ENCODE measurements at places on chromosomes 3 and 15.
A peak's percentile ranks its signal among the peaks of the same experiment; 100 is the strongest.

GRCh38 chr3:184910664-184911063 lies 98.7 kb downstream of the VPS8 start:
- no peaks in the 10 kb centered on the region for H3K27me3 ChIP-seq
- H3K4me3 ChIP-seq = no peak overlapping the region
- no peak overlapping the region for H3K27ac ChIP-seq
- H3K36me3 ChIP-seq = no peaks in the 10 kb centered on the region
- DNase-seq = no peak

GRCh38 chr3:10322352-10322710 lies 1.4 kb upstream of the SEC13 start:
- H3K36me3 ChIP-seq = peaks cover 11% of the 10 kb centered on the region
- peaks cover 16% of the 10 kb centered on the region for H3K27me3 ChIP-seq
- no peak overlapping the region for H3K4me3 ChIP-seq
- DNase-seq = no peak

DNA sequence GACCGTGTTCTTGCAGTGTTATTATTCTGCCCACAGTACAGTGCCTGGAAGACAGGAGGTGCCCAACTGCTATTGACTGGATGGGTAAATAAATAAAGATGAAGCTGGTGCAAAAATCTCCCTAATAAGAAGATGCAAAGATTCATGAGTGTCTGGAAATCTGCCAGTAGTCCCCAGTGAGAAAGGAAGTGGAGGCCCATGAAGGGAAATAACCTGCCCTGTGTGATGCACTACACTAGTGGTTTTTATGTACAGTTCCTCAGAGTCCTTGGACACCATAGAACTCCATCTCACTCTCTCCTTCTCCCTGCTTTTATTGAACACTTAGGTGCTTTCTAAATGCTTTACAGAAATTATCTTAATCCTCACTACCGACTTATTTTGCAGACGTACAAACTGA lies 8.3 kb upstream of the SUCLG2 start:
- no peak for DNase-seq
- no peak overlapping the region for H3K27ac ChIP-seq
- no peaks in the 10 kb centered on the region for H3K27me3 ChIP-seq
- no peak overlapping the region for H3K4me3 ChIP-seq
- H3K4me1 ChIP-seq = no peaks in the 10 kb centered on the region
- no peaks in the 10 kb centered on the region for H3K36me3 ChIP-seq

DNA sequence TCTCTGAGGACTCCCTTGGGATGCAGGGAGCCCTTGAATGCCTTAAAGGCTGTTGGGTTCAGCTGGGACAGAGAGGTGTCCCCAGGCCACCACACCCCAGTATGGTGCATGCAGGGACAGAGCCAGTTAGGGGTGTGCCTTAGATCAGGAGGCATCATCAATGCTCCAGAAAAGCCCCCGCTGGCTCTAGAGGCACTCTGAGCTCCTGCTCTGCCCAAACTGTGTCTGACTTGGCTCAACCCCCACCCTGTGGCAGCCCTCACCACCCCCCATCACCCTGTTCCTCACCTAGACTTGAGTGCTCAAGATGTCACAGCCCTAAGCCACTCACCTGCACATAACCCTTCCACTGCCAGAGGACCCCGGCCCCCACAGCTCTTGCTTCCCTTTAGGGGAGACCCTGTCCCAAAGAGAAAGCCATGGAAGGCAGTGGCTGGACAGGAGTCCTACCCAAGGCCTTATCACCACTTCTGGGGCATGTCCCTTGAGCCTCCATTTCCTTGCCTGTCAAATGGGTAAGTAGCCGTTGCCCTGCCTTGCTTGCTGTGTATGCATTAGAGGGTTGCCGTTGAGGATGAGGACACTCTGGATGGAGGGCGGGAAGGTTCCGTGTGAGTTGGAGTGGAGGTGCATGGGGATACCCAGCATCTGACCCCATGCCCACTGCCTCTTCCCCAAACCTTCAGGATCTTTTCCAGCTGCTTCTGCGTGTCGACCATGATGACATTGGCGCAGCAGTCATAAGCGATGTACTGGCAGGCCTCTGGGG lies 41.4 kb downstream of the ACSBG1 start:
- DNase-seq = no peak
- no peaks in the 10 kb centered on the region for H3K27me3 ChIP-seq
- H3K27ac ChIP-seq = no peak overlapping the region
- no peaks in the 10 kb centered on the region for H3K4me1 ChIP-seq
- no peaks in the 10 kb centered on the region for H3K36me3 ChIP-seq

DNA sequence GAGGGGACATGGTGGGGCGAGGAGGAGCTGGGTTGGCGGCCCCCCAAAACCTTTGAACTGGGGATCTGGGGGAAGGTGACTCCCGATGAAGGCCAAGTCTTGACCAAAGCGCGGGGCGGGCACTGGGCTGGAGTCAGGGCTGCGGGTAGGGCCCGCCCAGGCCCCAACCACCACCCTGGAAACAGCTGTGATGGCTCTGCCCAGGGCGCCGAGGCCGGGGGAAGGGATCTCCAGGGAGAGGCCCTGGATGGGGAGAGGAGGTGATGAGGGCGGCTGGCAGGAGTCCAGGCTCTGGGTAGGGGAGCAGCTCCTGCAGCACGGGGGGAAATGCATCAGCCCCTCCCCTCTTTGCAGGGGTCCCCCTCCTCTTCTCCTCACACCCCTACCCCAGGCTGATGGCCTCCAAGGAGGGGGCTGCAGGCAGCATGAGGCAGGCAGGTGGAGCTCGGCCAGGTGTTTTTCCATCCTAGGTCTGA lies 5.9 kb upstream of the C15orf39 start:
- H3K27me3 ChIP-seq = peaks cover 17% of the 10 kb centered on the region
- no peak for DNase-seq
- no peak overlapping the region for H3K27ac ChIP-seq
- no peaks in the 10 kb centered on the region for H3K36me3 ChIP-seq
- H3K4me1 ChIP-seq = peaks cover 1% of the 10 kb centered on the region

DNA sequence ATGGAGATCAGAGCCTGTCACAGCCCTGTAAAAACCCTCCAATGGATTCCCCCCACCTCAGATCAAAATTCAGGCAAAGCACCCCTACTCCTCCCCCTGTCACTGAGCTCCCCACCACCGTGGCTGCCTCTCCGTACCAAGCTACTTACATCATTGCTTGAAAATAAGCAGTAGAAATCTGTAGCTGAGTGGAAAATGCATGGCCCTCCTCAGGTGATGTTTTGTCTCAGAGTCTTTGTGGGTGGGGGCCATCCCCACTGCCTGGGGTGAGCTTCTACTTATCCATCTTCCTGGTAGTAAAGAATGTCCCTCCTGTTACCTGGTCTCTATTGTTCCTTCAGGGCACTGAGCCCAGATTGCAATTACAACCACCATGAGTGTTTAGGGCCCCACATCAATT lies 34.5 kb downstream of the SLCO2A1 start:
- H3K36me3 ChIP-seq = no peaks in the 10 kb centered on the region
- no peak overlapping the region for H3K4me3 ChIP-seq
- no peak for DNase-seq
- no peaks in the 10 kb centered on the region for H3K4me1 ChIP-seq
- H3K27ac ChIP-seq = no peak overlapping the region
- peaks cover 10% of the 10 kb centered on the region for H3K27me3 ChIP-seq

GRCh38 chr15:92146511-92147150 lies 247.1 kb upstream of the ST8SIA2 start:
- no peaks in the 10 kb centered on the region for H3K36me3 ChIP-seq
- no peaks in the 10 kb centered on the region for H3K27me3 ChIP-seq
- no peak for DNase-seq
- H3K27ac ChIP-seq = no peak overlapping the region

GRCh38 chr3:72446218-72447058 lies 401.8 kb downstream of the SHQ1 start:
- no peaks in the 10 kb centered on the region for H3K4me1 ChIP-seq
- H3K36me3 ChIP-seq = no peaks in the 10 kb centered on the region
- H3K27ac ChIP-seq = peak within 1 kb of the TSS; percentile 59
- peak within 1 kb of the TSS; percentile 85 for H3K4me3 ChIP-seq
- H3K27me3 ChIP-seq = no peaks in the 10 kb centered on the region
- peak; percentile 33 for DNase-seq

- H3K36me3 ChIP-seq = no peaks in the 10 kb centered on the region
- peak; percentile 99 for DNase-seq
- H3K4me3 ChIP-seq = peak within 1 kb of the TSS; percentile 91
Observed at GRCh38 chr3:180989291-180990163, at the start of gene DNAJC19. TSS of gene DNAJC19 (minus strand) at chr3:180989736. CDS start at chr3:180989602, 134 bp downstream.

GRCh38 chr3:51391075-51391565 lies at the start of gene RBM15B:
TSS of gene RBM15B (plus strand) at chr3:51391285. CDS start at chr3:51391400, 115 bp downstream.
- DNase-seq = peak; percentile 96
- peak within 1 kb of the TSS; percentile 87 for H3K27ac ChIP-seq
- H3K36me3 ChIP-seq = peaks cover 35% of the 10 kb centered on the region
- peaks cover 24% of the 10 kb centered on the region for H3K4me1 ChIP-seq

GRCh38 chr3:190118438-190118837 lies 2.3 kb downstream of the P3H2 start:
- DNase-seq = peak; percentile 16
- H3K4me1 ChIP-seq = no peaks in the 10 kb centered on the region
- H3K27ac ChIP-seq = no peak overlapping the region
- no peaks in the 10 kb centered on the region for H3K36me3 ChIP-seq
- H3K27me3 ChIP-seq = no peaks in the 10 kb centered on the region

GRCh38 chr15:59406446-59406845 lies 31.5 kb upstream of the FAM81A start:
- no peak overlapping the region for H3K4me3 ChIP-seq
- H3K27me3 ChIP-seq = no peaks in the 10 kb centered on the region
- no peak overlapping the region for H3K27ac ChIP-seq
- no peaks in the 10 kb centered on the region for H3K4me1 ChIP-seq
- H3K36me3 ChIP-seq = no peaks in the 10 kb centered on the region

- no peaks in the 10 kb centered on the region for H3K4me1 ChIP-seq
- DNase-seq = no peak
- no peaks in the 10 kb centered on the region for H3K36me3 ChIP-seq
- no peaks in the 10 kb centered on the region for H3K27me3 ChIP-seq
- no peak overlapping the region for H3K27ac ChIP-seq
Observed at GRCh38 chr3:82410366-82410765, 648.9 kb upstream of the GBE1 start.

GRCh38 chr3:133112666-133113065 lies 74.5 kb downstream of the TMEM108 start:
- no peak overlapping the region for H3K4me3 ChIP-seq
- no peaks in the 10 kb centered on the region for H3K36me3 ChIP-seq
- H3K4me1 ChIP-seq = no peaks in the 10 kb centered on the region

DNA sequence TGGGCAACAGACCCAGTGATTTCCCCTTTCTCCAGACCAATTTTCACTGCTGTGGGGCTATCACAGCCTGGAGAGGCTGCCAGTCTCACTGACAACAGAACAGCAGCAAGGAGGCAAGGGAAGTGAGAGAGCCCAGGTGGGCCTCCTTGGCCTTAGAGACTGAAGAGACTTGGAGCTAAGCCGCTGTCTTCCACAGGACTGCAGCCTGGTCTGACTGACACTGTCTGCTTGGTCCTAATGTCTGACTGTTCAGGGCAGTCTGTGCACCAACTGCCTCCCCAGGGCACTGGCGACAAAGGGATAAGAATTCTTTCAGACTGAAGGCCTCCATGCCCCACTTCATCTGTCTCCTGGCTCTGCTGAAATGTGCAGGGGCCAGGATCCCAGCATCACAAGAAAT lies 11.5 kb downstream of the POMGNT2 start:
- H3K4me3 ChIP-seq = no peak overlapping the region
- no peaks in the 10 kb centered on the region for H3K36me3 ChIP-seq
- no peak overlapping the region for H3K27ac ChIP-seq

- H3K27me3 ChIP-seq = no peaks in the 10 kb centered on the region
- H3K4me3 ChIP-seq = no peak overlapping the region
- no peak overlapping the region for H3K27ac ChIP-seq
- H3K36me3 ChIP-seq = no peaks in the 10 kb centered on the region
Observed at GRCh38 chr3:141955175-141955574, 78.7 kb downstream of the ATP1B3 start.

DNA sequence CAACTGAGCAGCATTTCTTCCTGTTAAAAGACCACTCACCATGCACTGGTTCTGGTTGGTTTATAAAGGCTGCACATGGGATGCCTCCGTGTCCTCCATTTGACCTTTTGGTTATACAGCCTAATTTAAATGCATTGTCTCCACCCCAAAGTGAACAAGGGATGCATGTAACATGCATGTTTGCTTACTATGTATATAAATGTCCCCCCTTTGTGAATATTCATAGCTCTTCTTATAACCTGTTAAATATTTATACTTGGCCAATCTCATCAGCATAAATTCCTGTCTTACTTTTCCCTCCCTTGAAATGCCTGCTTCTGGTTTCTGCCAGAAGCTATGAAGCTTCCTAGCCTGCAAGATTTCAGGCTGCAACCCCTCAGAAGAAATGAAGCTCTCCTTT lies 27.4 kb downstream of the TARS3 start:
- no peak overlapping the region for H3K4me3 ChIP-seq
- no peaks in the 10 kb centered on the region for H3K4me1 ChIP-seq
- DNase-seq = no peak
- no peaks in the 10 kb centered on the region for H3K27me3 ChIP-seq
- H3K36me3 ChIP-seq = peaks cover 6% of the 10 kb centered on the region

- no peaks in the 10 kb centered on the region for H3K27me3 ChIP-seq
- no peak for DNase-seq
- no peaks in the 10 kb centered on the region for H3K36me3 ChIP-seq
- no peaks in the 10 kb centered on the region for H3K4me1 ChIP-seq
- no peak overlapping the region for H3K27ac ChIP-seq
Observed at GRCh38 chr3:90025019-90025418, 917.6 kb downstream of the EPHA3 start.

GRCh38 chr15:40274350-40275274 lies 8.3 kb downstream of the ANKRD63 start:
- peaks cover 2% of the 10 kb centered on the region for H3K4me1 ChIP-seq
- no peak overlapping the region for H3K4me3 ChIP-seq
- H3K27me3 ChIP-seq = peaks cover 15% of the 10 kb centered on the region
- DNase-seq = peak; percentile 87
- H3K27ac ChIP-seq = no peak overlapping the region

- no peak for DNase-seq
- H3K36me3 ChIP-seq = no peaks in the 10 kb centered on the region
- no peak overlapping the region for H3K27ac ChIP-seq
- no peak overlapping the region for H3K4me3 ChIP-seq
Observed at GRCh38 chr3:135325096-135325495, 530.0 kb downstream of the EPHB1 start.

- peak overlapping the region; percentile 27 for H3K4me3 ChIP-seq
- H3K27me3 ChIP-seq = no peaks in the 10 kb centered on the region
- no peaks in the 10 kb centered on the region for H3K36me3 ChIP-seq
- H3K27ac ChIP-seq = peak overlapping the region; percentile 93
Observed at GRCh38 chr15:90553248-90553745, 23.6 kb downstream of the CRTC3 start.

- H3K4me1 ChIP-seq = no peaks in the 10 kb centered on the region
- peak; percentile 82 for DNase-seq
Observed at GRCh38 chr15:39778021-39778420, 4.6 kb downstream of the FSIP1 start.

- no peak for DNase-seq
- no peaks in the 10 kb centered on the region for H3K27me3 ChIP-seq
- no peaks in the 10 kb centered on the region for H3K36me3 ChIP-seq
- no peak overlapping the region for H3K27ac ChIP-seq
Observed at GRCh38 chr15:62726461-62726860, 316.1 kb upstream of the TPM1 start.

- no peak overlapping the region for H3K4me3 ChIP-seq
- H3K36me3 ChIP-seq = no peaks in the 10 kb centered on the region
- no peak for DNase-seq
- H3K4me1 ChIP-seq = no peaks in the 10 kb centered on the region
- H3K27ac ChIP-seq = no peak overlapping the region
- no peaks in the 10 kb centered on the region for H3K27me3 ChIP-seq
Observed at GRCh38 chr3:65723985-65724384, 314.7 kb downstream of the MAGI1 start.

- H3K4me3 ChIP-seq = no peak overlapping the region
- H3K27ac ChIP-seq = no peak overlapping the region
- H3K27me3 ChIP-seq = peaks cover 4% of the 10 kb centered on the region
- H3K4me1 ChIP-seq = no peaks in the 10 kb centered on the region
- no peak for DNase-seq
Observed at GRCh38 chr3:197008436-197009209, 21.0 kb downstream of the MELTF start.

All from fibroblast of lung (primary cell).